Osteocyte (in vitro differentiated cells): ENCODE measurements at places on chromosomes 1 and 21.

- no peak for DNase-seq
These were observed 14.3 kb downstream of the SLFNL1 start for GRCh38 chr1:41006942-41007865.

- no peak for DNase-seq
These were observed 190.1 kb downstream of the HLX start for GRCh38 chr1:221069178-221069903.

GRCh38 chr1:228935855-228936727 is 200.8 kb downstream of the RHOU start:
- no peak for DNase-seq

GRCh38 chr1:149945206-149945605 is 8.5 kb upstream of the MTMR11 start:
- no peak for DNase-seq

DNA sequence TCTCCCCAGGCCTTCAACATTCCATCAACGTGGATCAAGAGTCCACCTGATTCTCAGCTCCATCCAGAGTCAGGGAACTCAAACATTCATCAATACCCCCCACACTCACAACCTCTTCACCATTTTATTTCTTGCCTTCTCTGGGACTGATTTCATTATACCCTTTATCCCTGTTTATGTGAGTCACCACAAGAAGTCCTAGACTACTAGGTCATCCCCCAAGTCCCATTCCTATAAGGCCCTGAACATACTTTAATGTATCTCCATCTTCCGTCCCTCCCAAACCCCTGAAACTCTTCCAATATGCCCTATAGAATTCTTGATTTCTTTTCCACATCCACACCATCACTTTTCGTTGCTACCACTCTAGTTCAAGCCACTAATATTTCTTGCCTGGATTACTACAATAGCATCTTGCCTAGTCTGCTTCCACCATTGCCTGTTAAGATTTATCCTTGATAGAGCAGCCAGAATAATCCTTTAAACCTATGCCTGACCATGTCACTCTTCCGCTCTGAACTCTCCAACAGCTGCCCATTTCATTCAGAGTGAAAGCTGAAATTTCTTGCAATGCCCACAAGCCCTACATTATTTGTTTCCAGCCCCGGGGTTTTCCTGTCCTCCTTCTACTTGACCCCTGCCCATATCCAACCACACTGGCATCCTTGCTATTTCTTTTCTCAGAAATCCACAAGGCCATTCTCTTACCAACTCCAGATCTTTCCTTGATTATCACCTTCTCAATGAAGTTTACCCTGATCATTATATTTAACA is 9.4 kb upstream of the SAMD13 start:
- no peak for DNase-seq
